ENCODE measurements at places on chromosomes 12 and 14.

DNA sequence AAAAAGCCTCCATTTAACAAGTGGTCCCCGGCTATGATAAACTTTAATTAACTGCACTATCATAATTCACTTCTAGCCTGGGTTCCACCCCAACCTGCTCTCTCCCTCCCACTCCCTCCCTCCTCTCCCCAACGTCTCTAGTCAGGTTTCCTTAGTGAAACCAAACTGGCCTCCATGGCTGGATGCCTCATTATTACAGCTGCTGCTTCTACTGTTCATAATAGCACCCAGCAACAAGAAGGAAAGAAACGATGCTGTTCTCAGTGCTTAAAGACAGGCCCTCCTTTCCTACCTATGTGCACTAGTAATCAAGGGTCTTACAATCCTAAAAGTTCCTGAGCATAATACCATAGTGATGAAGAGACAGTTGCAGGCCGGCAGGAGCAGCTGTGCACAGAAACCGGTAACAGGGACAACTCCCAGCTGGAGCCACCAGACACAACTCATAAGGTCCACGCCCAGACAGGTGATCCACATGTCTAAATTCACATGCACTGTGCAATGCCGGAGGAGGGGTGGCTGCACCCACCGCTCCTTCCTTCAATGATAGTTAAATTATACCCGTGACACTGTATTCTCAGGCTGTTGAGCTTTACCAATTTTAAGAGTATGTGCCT lies 6.2 kb downstream of the IRF2BPL start:
- no peak for DNase-seq

DNA sequence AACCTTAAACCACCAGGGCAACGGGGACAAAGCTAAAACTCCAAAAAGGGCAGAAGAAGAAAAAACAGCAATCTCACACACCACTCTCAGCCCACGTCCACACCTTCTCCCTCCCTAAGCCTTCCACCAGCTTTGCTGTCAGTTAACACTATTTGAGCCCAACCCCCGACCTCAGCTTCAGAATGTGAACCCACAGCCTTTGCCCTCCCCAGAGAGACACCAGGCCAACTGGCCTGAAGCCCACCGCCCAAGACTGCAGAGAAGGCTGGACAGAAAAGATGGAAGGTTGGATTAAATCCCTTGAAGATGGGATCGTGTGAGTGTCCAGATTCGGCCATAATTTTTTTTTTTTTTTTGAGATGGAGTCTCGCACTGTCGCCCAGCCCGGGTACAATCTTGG lies 22.4 kb downstream of the IRF2BPL start:
- no peak for DNase-seq

DNA sequence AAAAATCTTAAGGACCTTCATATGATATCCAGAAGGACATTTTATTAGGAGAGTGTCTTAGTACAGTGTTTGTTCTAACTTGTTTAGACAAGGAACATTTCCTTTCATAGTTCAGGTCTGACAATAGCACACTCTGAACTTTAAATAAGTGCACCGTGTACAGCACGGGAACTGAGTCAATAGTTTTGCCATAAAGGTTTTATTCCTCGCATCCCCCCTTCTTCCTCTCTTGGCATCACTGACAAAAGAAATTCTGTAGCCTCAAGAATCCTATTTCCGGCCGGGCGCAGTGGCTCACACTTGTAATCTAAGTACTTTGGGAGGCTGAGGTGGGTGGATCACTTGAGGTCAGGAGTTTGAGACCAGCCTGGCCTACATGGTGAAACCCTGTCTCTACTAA lies 58.3 kb downstream of the TMCC3 start:
- no peak for DNase-seq

GRCh38 chr12:10363914-10364814 lies 25.7 kb downstream of the KLRK1 start:
- peak; percentile 63 for DNase-seq

DNA sequence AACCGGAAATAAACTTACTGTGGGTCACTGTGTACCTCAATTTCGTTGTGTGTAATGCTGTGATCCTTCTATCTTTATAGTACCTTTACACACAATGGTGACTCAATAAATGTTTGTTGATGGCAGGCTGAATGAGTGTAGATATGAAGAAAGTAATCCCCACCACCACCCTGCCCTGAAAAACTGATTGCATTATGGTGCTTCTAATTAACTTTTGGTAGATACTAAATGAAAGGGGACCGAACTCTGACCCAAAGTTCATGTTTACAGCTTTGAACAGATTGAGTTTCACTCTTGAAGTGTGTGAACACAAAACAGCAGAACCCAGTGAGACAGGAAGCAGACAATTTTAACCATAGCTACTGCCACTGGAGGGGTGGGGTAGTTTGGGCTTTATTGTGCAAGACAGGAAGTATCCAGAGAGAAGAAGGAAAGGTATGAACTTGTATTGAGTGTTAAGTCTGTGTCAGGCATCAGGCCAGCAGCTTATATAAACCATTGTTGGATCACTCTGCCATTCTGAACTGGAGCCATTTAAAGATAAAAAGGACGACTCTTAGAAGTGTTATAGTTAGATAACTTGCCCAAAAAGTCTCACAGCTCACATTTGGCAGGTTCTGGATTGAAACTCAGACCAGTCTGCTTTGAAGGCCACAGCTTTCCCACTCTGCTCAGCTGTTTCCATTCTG lies 197.0 kb upstream of the AMIGO2 start:
- no peak for DNase-seq

- DNase-seq, result no peak
Measured at GRCh38 chr12:72219937-72220336, 52.2 kb upstream of the TRHDE start.

GRCh38 chr14:30874999-30875787 lies 834 bp downstream of the COCH start:
- no peak for DNase-seq

DNA sequence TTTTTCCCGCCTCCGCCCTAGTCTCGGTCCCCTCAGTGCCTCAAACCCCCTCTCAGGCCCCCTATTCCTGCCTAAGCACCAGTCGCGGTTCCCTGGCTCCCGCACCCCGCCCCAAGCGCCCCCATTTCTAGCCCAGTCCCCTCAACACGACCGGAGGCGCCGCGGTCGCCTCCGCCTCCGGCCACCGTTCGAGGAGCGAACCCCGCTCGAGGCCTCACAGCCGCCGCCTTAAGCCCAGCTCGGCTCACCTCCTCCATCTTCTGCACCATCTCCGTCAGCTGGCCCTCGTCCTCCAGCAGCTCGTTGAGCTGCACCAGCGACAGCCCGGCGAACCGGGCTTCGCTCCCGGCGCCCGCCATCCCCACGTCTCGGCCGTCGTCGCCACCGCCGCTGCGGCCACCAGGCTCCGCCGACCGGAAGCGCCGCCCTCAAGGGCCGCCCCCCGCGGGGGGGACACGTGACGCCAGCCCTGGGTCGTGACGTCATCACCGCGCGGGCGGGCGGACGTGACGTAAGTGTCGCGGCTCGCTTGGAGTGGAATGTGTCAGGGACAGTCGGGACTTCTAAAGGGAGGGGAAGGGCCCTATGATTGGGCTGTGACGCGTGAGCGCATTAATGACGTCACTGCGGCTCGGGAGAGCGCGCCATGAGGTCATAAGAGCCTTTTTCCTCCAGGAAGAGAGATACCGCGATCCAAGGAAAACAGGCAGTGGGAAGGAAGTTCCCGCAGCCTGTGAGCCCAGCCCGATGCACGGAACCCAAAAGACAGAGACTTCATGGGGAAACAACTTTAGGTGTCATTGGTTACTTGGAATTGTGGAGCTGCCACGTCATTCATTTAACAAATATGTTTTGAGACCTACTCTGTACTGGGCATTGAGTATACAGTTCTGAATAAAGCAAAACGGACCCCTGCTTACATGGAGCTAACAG lies at the start of gene VPS37B:
Gene VPS37B, minus strand, starts transcription at position 421 of the 933 bp plus-strand sequence. Its CDS starts 62 bp downstream, at position 359.
- DNase-seq, result peak; percentile 81

GRCh38 chr12:132227782-132228475 lies 83.7 kb downstream of the NOC4L start:
- no peak for DNase-seq

DNA sequence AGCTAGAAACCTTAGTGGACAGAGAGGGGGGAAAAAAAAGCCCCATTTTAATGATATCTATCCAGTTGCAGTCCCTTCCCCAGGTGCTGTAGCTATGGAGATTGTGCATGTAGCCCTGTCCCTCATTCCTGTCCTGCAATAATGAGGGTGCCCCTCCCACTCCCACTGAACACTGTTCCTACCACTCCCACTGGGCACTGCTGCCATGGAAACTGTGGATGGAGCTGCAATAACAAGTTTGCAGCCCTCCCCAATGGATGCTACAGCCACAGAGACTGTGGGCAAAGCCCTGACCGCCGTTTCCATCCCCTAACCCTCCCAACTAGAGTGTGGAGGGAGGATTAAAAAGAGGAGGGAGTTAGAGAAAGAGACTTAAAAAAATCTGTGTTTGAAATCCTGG lies 238.3 kb downstream of the FUT8 start:
- no peak for DNase-seq

GRCh38 chr14:100673807-100674154 lies 52.9 kb upstream of the DLK1 start:
- DNase-seq, result no peak

DNA sequence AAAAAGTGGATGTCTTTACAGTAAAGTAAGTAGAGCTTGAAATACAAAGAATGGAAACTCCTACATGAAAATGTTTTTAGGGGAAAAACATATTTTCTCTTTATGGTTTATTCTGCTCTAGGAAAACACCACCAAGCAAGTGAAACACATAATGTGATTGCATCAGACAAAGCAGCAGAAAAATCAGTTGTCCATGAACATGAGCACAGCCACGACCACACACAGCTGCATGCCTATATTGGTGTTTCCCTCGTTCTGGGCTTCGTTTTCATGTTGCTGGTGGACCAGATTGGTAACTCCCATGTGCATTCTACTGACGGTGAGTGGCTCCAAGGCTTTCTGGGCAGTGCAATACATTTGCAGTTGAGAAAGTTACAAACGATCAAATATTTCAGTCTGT lies 42.6 kb upstream of the PLEKHD1 start:
- DNase-seq, result no peak

DNA sequence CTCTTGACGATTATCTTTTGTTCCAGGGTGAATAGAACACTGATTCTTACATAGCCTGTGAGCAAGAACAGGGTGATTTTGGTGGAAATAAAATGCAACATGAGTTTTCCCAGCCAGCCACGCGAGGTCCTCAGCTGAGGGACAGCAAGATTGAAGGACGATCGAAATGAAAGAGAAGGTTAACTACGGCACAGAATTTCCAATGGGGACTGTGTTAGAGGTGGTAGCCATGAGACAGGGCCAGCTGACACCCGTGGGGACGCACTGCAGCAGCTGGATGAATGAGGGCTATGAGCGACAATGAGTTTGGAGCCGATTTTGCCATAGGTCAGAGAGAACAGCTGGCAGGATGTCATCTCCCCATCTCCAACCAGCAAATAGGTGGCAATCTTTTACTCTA lies 243.4 kb upstream of the PELI2 start:
- DNase-seq, result no peak

GRCh38 chr12:119780786-119781434 lies 96.2 kb downstream of the CIT start:
- DNase-seq, result no peak

GRCh38 chr12:6438345-6438744 lies 6.4 kb upstream of the CD27 start:
- DNase-seq, result no peak

GRCh38 chr12:71007781-71008404 lies 87.4 kb upstream of the PTPRR start:
- DNase-seq, result no peak

GRCh38 chr12:64170024-64170423 lies 52.1 kb downstream of the KICS2 start:
- no peak for DNase-seq

DNA sequence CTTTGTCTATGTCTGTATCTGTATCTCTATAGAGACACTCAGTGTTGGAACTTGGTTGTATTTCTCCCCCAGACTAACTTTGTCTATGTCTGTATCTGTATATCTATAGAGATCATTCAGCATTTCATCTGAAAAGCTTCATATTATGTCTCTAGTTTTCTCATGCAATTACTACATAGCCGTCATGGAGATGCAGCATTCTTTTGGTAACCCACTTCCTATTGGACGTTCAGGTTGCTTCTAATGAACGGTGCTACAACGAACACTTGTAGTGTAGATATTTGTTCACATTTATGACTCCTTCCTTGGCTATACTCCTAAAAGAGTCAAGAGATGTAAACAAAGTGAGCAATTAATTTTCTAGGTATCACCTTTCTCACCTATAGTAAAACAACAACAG lies 81.5 kb upstream of the KCNA1 start:
- no peak for DNase-seq

DNA sequence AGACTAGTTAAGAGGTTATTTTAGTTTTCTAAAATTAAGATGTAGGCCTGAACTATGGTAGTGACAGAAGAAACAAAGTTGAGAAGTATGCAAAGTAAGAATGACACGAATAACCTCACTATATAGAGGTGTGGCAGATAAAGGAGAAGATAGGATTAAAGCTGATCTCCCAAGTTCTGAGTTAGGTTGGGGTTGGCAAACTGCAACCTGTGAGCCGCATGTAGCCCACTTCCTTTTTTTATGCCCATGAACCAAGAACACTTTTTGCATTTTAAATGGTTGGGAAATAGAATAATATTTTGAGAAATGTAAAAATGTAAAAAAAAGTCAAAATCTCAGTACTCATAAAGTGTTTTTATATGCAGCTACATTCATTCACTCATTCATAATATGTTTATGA lies 34.3 kb downstream of the KTN1 start:
- no peak for DNase-seq

DNA sequence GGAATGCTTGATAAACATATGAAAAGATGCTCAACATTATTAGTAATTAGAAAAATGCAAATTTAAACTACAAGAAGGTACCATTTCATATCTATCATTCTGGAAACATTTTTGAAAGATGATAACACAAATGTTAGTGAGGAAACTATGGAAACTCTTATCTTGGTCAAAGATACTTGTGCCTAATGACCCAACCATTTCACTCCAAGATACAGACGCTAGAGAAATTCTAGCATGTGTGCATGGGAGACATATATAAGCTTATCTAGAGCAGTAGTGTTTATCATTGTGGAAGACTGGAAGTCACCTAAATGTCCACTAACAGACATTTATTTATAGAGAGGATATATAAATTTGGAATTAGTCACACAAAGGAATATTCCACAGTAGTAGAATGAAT lies 143.1 kb upstream of the HMGA2 start:
- DNase-seq, result no peak

- DNase-seq, result no peak
Measured at GRCh38 chr12:68482014-68482413, 128.7 kb upstream of the RAP1B start.

- DNase-seq, result no peak
Measured at GRCh38 chr12:50119387-50119786, 7.4 kb downstream of the COX14 start.

- no peak for DNase-seq
Measured at GRCh38 chr12:125652681-125653080, 587.4 kb downstream of the AACS start.

DNA sequence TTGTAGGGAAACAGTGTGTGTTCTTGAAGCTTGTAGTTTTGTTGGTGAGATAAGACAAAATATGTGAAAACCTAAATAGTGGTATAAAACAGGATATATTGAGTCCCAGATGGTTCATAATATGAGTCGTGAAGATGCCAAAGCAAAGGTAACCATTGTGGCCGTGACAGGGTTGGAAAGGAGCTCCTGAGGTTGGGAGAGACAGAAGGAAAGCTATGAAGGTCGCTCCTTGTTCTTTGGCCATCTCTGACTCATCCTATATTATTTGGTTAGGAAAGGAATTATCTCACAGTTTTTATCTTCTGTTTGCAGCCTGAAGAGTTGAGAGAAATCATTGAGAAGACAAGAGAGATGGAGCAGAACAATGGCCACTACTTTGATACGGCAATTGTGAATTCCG lies 27.1 kb downstream of the ATP6V1D start:
- no peak for DNase-seq
